GM04503 (cell line): ENCODE measurements at places on chromosomes 2 and 18.

DNA sequence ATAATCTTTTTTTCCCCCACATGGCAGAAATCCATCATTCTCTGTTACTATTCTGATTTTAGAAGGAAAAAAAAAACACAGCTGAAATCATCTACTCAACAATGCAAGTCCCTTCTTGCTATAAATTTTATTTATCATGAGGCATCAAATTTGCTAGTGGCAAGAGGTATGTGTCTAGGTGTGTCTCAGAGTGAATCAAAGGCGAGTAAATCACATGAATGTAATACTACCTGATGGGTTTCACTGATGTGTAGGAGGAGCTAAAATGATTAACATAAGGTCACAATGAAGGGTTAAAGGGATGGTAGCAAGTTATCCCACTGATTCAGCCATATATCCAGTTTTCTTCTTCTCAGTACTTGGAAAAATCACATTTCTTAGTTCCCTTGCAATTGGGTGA lies 24.5 kb upstream of the PELI1 start:
- DNase-seq = no peak

DNA sequence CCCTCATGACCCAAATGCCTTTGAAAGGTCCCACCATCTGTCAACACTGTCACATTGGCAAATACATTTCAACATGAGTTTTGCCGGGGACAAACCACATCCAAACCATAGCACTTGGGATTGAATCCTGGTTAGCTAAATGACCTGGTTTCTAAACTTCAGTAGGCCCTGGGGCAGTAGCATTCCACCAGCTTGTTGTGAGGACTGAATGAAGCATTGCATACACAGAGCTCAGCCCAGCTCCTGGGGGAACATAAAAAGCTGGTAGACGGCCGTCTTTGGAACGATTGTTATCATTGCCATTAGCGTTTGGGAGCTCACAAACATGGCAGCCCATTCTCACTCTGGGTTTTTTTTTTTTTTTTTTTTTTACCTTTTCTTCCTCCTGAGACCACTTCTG lies 57.5 kb upstream of the CXCR4 start:
- DNase-seq = no peak

DNA sequence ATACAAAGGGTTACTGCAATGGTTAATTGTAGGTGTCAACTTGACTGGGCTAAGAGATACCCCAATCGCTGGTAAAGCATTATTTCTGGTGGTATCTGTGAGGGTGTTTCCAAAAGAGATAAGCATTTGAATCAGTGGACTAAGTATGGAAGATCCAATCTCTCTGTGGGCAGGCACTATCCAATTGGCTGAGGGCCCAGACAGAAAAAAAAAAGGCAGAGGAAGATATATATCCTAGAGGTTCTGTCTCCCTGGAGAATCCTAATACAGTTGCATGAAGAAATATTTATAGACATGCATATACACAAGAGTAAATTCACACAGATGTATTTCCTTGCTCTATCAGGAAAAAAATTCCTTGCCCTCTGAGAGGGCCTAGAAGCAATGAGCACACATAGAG lies 43.9 kb downstream of the TBC1D8 start:
- DNase-seq = no peak

DNA sequence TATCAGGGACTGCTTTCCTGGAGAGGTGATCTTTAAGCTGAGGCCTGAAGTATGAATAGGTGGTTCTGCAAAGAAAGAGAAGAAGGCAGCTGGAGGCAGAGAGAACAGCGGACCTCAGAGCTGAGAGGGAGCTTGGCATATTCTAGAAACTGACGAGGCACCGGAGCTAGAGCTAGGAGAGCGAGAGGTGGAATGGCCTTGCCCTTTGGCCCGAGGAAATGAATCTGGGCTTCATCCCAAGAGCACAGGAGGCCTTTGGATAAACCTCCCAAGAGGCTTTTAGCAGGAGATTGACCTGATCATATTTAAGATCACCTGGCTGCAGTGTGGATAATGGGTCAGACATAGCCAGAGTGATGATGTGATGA lies 7.9 kb downstream of the DYSF start:
- DNase-seq = no peak

- DNase-seq = no peak
These were observed 20.6 kb downstream of the EHD3 start for GRCh38 chr2:31254237-31255203.

GRCh38 chr2:23377771-23378170 lies 7.2 kb upstream of the KLHL29 start:
- DNase-seq = no peak

- DNase-seq = no peak
These were observed 18.9 kb upstream of the TMEM163 start for GRCh38 chr2:134737671-134738070.

DNA sequence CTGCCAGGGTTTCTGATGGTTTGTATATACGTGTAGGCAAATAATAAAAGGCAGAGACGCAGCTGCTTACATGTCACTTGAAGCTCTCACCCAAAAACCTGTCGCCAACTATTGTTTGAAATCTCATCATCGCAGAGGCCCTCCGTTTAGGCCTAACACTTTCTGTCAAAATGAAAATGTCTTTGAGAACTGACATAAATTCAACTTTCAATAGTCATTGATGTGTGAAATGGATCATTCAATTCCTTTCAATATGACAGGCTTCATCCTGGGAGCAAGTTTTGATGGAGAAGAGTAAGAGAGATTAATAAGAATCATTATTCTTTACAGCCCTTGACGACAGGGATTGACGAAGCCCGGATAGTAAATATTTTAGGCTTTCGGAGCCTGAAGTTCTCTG lies 2.7 kb downstream of the ACTG2 start:
- DNase-seq = no peak

GRCh38 chr2:42077343-42077742 lies 29.5 kb downstream of the PKDCC start:
- no peak for DNase-seq

DNA sequence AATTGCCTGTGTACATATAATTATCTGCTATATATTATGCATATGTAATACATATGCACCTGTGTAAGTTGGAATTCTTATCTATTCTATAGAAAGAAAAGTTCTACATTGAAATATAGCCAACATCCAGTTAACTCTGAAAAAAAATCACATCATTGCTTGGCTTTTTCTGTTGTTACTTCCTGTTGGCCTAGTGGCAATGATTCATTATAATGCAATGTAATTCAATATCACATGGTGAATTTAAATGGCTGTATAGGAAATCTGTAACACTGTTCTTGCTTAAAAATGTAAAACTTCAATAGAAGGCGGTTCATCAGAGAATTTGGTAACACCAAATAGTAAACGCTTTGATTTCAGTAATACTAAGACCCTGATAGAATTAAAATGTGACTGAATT lies 44.5 kb upstream of the MAP4K3 start:
- no peak for DNase-seq

- no peak for DNase-seq
These were observed 49.6 kb upstream of the SLC5A7 start for GRCh38 chr2:107936433-107937359.
